ENCODE measurements at places on chromosomes 12 and 14.

DNA sequence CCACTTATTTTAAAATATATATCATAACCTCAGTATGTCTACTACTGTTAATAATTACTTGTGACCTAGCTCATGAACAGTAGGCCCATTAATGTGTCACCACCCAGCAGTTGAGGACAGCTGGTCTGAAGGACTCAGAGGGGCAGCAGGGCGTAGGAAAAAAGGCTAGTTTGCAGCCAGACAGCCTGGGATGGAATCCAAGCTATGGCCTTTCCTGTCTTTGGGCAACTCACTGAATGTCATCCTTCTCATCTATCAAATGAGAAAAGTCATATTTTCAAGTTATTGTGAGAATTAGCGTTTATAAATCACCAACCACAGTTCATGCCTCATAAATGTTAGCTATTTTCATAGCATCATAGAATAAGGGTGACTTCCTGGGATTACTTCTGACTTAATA lies 12.3 kb downstream of the DENND5B start:
- no peak for DNase-seq

DNA sequence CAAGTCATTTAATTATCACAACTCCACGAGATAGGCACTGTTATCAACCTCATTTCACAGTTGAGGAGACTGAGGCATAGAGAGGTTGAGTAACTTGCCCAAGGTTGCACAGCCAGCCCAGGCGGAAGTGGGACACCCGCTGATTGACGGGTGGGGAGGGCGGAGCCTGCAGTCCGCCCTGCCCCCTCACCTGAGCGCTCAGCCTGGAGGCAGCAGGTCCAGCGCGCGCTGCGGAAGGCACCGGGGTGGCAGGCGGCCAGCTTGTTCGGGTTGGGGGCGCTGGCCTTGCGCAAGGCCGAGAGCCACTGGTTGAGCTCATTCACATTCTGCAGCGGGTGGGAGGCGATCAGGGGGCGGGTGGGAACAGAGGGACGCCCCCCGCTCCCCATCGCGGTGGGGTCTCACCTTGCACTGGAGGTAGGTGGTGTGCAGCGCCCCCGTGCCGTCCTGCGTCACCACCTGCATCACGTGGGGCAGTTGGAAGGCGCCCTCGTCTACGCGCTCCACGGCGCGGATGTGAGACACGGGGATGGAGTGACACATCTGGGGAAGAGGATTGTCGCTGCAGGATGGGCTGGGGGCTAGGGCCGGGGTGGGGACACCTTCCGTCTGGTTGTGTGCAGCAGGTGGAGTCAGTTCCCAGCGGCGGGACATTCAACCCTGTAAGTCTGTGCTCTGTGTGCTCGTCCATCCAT lies 31.7 kb downstream of the RASAL1 start:
- no peak for DNase-seq

- no peak for DNase-seq
Measured at GRCh38 chr14:79842270-79842669, 369.0 kb downstream of the DIO2 start.

- DNase-seq, result no peak
Measured at GRCh38 chr12:75935539-75936242, 95.9 kb downstream of the PHLDA1 start.

- no peak for DNase-seq
Measured at GRCh38 chr12:121297435-121297991, 1.0 kb upstream of the CAMKK2 start.

DNA sequence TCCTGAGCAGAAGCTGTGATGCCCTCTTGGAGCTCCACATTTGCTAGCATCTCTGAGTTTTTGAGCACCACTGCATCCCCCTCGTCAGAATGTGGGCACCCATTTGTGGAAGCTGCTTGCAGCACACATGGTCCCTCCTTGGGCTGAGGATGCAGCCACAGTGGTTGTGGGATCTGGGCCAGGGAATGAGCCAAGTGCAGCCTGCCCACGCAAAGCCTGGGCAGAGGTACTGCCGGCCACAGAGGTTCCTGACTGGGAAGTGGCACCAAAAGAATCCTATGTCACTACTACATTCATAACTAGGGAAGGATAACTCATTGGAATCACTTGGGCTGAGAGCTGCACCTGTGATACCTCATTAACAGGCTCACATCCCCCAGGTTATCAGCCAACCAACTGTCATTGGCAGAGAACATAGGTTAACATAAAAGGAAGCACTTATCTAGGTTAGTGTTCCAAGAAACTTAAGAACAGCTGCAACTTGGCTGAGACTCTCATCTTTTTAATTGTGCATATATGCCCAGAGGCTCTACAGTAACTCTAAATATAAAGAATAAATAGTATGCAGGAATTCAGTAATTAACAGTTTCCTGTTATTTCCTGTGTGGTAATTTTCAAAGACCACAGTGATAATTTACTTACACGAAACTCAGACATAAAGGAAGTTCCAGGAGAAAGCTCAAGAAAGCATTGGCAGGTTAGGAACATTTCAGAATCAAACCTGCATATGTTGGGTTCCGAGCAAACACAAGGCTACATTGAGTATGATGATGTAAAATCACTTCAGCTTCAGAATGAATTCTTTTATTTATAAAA lies 145.3 kb downstream of the BCAT1 start:
- DNase-seq, result peak; percentile 64

- peak; percentile 62 for DNase-seq
Measured at GRCh38 chr14:35365130-35366055, 39.2 kb downstream of the NFKBIA start.

GRCh38 chr12:3157581-3158323 lies 80.6 kb downstream of the TSPAN9 start:
- DNase-seq, result no peak

DNA sequence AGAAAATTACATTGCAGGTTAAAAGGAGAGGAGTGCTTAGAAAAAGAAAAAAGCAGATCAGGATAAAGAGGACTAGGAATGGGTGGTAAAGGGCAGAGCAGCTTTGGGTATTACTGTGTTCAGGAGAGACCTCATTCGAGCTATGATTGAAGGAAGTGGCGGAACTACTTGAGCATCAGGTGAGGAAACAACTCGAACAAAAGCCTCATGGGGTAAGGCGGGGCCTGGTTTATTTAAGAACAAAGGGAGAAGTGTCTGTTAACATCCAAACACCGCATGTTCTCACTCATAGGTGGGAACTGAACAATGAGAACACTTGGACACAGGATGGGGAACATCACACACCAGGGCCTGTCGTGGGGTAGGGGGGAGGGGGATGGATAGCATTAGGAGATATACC lies 444.6 kb upstream of the CCDC196 start:
- no peak for DNase-seq

GRCh38 chr12:97308576-97309198 lies 153.9 kb upstream of the RMST start:
- peak; percentile 36 for DNase-seq

DNA sequence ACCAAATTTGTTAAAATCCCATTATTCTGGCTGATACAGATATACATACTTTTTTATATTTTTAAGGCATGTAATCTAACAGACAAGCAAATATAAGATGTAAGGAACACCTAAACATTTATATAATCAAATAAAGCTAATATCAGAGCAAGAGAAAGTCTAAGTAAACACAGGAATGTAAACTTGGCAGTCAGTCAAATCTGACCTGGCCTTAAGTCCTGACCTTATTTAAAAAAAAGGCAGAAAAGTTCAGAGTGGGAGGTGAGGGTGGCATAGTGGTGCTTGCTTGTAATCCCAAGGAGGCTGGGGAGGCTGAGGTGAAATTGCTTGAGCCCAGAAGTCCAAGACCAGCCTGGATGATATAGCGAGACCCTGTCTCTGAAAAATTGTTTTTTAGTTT lies 152.6 kb downstream of the DERA start:
- no peak for DNase-seq

DNA sequence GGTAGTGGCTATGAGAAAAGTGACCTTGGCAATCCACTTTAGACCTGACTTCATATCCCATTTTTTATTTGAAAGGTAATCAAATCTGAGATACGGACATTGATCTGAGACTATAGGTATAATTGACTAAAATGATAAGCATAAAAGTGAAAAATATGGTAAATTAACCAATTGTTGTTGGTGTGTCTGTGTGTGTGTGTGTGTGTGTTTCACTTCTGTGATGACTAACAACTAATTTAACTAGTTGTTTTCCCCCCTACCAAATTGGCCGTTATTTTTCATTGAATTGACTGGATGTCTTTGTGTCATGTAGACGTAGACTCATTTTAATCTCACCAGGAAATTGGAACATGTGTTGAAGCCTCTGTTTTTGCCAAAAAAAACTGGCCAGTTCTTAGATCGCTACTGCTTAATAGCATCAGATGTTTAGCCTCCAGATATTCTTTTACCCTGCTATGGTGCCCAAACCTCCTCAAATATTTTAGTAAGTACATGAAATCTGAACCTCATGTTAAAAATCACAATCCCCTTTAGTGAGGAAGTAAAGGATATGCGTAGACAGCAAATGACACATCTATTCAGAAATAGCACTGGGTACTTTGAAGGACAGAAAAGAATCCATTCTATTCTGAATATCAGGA lies 395.0 kb downstream of the EGLN3 start:
- DNase-seq, result no peak

GRCh38 chr14:24436355-24437019 lies 6.1 kb downstream of the SDR39U1 start:
- peak; percentile 49 for DNase-seq

DNA sequence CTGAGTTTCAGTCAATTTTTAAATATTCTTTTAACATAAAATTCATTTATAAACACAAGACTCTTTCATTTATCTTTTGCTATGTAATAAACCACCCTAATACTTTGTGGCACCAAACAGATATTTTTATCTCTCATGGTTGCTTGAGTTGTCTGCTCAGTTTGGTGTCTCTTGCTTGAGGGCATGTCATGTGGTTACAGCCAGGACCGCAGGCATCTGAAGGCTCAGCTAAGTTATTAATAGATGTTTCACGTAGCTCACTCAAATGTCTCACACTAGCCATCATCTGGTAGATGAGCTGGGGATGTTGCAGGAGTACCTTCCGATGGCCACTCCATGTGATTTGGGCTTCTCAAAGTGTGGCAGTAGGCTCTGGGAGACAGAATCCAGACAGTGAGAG lies 597.8 kb downstream of the ETNK1 start:
- DNase-seq, result no peak

DNA sequence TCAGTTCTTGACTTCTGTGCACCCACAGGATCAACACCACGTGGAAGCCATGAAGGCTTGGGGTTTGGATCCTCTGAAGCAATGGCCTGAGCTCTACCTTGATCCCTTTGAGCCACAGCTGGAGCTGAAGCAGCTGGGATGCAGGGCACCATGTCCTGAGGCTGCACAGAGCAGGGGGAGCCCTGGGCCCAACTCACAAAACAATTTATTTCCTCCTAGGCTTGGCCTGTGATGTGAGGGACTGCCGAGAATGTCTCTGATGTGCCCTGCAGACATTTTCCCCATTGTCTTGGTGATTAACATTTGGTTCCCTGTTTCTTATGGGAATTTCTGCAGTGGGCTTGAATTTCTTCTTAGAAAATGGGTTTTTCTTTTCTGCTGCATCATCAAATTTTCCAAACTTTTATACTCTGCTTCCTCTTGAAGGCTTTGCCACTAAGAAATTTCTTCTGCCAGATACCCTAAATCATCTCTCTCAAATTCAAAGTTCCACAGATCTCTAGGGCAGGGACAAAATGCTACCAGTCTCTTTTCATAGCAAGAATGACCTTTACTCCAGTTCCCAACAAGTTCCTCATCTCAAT lies 288.2 kb downstream of the CCDC59 start:
- no peak for DNase-seq
